Fibroblast of gingiva (primary cell): ENCODE measurements at places on chromosomes 16 and 17.
A peak's percentile ranks its signal among the peaks of the same experiment; 100 is the strongest.

DNA sequence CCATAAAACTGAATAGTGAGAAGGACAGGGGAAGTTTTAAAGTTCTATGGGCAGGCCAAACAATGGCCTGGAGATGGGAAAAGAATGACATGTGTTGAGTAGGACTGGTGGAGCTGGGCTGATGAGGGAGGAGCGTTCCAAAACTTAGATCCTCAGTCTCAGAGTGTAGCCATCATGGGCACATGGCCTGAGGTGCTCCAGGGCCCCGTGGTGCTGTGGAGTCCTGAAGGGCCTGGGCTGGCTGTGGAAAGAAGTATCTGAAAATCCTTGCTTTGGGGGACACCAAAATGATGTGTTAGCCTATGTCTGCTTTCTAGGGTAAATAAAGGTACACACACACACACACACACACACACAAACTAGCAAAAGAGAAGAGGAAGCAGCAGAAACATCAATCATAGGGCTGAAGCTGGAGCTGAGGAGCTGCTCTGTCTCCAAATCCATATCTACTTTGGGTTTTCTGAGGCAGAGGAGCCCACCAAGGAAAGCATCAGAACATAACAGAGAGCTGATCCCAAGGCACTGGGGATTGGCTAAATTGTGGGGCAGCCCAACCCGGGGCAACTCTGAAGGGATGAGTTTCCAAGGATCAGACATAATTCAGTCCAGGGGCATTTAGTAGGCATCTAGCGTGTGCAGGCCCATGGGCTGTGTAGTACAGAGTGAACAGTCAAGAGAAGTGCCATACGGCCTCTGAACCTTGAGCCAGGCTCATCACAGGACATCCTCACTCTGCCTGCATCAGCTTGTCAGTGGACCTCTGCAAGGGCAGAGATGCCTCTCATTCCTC lies 85.2 kb downstream of the C16orf78 start:
- no peak for DNase-seq

DNA sequence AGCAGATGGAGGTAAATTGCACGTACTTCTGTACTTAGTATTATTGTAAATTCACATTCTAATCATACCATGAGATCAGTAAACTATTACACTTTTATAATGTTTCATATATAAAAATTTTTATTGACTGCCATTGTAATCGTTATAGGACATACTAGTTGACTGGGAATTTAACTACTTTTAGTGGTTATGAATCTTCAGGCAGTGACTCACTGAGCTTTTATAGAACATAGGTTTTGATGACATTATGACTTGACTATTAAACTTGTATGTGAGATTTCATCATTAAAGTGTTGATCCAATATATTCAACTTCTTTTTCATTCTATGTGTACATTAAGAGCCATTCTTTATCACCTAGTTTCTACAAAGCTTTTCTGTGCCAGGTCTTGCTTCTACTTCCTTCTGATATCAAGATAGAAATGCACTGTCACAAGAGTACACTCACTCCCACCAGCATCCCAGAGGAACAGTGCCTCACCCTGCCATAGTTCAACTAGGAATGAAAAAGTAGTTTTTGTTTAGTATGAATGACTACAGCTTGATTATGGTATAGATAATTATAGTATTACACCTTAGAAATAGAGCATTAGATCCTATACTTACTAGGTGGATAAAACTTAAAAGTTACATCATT lies 142.4 kb upstream of the RBL2 start:
- no peak for DNase-seq

DNA sequence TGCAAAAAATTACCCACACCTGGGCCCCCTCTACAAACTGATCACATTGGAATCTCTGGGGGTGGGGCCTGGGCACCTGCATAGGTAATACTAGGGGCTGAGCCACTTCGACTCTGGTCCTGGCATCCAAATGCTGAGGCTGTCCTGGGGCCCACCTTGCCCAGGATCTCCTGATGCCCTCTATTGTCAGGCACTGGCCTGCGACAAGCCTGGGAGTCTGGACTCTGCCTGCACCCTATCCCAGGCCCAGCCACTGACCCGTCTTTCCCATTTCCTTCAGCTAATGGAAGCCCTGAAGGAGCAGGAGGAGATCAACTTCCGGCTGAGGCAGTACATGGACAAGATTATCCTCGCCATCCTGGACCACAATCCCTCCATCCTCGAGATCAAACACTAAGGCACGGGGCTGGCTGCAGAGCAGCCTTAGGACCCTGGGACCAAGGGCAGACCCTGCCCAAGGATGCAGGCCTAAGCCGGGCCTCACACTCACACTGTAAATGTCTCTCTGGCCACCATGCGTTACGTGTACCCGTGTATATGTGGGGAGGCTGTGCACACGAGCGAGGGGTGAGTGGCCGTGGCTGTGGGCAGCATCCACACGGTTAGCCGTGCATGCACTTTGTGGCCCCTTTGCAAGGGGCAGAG lies 140.0 kb downstream of the RAB11FIP4 start:
- no peak for DNase-seq

DNA sequence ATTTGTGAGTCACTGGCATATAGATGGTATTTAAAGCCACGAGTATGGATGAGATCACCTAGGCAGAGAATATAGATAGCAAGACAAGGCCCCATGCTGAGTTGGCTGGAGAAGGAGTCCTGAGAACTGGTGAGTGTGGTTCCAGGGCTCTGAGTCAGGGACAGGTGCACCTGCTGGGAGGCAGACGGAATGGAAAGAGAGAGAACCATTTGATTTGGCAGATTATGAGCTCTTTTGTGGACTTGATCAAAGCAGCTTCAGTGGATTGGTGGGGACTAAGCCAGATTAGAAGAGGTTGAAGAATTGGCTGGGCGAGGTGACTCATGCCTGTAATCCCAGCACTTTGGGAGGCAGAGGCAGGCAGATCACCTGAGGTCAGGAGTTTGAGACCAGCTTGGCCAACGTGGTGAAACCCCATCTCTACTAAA lies 4.3 kb upstream of the C16orf92 start:
- DNase-seq, result no peak

DNA sequence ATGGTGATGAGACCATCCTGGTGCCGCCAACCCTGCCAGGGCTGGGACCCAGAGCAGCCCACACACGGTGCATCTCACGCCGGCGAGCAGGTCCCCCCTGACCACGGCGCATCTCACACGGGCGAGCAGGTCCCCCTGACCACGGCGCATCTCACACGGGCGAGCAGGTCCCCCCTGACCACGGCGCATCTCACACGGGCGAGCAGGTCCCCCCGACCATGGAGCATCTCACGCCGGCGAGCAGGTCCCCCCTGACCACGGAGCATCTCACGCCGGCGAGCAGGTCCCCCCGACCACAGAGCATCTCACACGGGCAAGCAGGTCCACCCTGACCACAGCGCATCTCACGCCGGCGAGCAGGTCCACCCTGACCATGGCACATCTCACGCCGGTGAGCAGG lies 59.2 kb downstream of the MRM3 start:
- no peak for DNase-seq

- peak; percentile 14 for DNase-seq
These were observed 902 bp downstream of the ARHGAP27 start for GRCh38 chr17:45431531-45432404.

GRCh38 chr16:1610071-1610898 lies 1.6 kb downstream of the IFT140 start:
- peak; percentile 82 for DNase-seq

DNA sequence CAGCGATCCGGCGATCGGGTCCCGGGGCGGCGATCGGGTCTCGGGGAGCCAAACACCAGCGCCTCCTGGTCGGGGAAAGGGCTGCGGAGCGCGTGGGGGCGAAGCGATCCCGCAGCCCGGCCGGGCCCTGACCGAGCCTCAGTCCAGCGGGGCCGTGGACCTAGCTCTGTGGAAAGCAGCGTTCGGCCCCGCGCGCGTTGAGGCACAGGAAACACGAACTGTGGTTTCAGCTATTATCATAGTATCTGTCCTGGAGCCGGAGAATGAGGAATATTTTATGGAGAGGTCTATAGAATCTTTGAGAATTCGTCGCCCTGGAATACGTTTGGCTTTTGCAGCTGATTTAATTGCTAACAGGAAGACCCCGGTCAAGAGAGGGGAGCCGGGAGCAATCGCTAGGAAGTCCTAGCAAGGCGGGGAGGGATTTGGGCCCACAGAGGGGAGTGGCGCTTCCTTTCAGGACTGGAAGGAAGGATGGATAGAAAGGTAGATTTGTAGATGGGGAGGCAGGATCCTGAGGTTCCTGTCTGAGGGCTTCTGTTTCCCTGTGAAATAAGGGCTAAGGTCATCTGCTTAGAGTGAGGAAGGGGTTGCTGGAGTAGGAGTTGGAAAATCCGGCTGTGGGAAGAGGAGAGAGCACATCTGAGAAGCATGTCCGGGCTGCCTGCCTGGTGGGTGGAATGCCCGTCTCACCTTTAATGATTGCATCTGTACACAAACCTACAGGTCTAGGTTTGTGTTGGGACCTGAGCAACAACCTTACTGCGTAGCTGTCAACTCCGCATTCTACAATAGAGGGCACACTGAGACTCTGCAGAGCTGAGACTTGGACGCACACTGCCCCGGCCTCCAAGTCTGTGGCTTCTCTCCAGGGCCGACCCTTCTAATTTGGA lies 770 bp downstream of the CCNF start:
- peak; percentile 21 for DNase-seq

DNA sequence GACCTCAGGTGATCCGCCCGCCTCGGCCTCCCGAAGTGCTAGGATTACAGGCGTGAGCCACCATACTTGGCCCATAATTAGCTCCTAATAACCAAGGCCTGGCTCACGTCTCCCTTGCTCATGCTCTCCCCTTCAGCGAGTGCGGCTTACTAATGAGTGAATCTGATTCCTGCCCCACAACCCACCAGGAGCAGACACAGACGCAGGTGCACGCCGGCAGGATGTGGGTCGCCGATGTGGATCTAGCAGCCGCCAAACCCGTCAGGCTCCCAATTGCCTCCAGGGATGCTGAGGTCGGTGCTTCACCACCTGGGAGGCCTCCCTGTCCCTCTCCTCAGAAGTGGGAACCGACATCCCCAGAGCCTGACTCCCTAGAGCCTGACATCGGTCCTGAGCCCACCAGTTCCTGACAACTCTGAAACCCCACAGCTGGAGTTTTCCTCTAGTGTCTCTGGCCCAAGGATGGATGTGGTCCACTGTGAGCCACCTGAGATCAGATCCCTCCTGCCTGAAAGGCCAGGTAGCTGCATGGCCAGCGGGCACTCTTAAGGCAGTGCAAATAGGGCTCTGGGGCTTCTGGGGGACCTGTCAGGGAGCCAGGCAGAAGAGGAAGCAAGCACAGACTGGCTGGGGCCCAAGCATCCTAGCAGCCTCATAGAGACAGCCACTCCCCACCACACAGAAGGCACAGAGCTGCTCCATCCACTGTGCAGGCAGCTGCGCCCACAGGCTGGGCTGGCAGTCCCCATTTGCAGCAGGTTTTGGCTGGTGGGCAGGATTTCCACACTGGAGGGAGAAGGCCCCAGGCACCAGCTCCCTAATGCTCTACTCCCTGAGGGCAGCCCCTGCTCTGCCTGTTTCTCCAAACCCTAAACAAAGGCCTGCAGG lies 10.8 kb downstream of the EXOC7 start:
- no peak for DNase-seq

- DNase-seq, result no peak
These were observed 190.4 kb downstream of the USP22 start for GRCh38 chr17:20852239-20852989.

GRCh38 chr17:69812240-69812837 lies 262.7 kb upstream of the KCNJ16 start:
- DNase-seq, result peak; percentile 10

DNA sequence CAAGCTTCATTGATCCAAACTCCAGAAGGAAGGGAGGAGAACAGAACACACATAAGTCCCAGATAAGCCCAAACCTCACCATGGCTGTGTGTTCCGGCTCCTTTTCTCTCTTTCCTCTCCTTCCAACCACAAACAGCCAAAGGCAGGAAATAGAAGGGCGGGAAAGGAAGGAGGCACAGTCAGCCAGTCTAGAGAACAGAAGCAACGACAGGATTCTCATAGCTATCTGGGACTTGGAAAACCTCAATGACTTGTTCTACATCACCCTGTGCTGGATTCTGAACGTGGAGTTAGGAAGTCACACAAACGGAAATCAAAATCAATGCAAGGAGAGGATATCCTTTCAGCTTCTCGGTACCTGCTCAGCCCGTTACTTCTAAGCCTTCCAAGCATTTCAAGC lies 9.0 kb downstream of the CRK start:
- DNase-seq, result no peak

DNA sequence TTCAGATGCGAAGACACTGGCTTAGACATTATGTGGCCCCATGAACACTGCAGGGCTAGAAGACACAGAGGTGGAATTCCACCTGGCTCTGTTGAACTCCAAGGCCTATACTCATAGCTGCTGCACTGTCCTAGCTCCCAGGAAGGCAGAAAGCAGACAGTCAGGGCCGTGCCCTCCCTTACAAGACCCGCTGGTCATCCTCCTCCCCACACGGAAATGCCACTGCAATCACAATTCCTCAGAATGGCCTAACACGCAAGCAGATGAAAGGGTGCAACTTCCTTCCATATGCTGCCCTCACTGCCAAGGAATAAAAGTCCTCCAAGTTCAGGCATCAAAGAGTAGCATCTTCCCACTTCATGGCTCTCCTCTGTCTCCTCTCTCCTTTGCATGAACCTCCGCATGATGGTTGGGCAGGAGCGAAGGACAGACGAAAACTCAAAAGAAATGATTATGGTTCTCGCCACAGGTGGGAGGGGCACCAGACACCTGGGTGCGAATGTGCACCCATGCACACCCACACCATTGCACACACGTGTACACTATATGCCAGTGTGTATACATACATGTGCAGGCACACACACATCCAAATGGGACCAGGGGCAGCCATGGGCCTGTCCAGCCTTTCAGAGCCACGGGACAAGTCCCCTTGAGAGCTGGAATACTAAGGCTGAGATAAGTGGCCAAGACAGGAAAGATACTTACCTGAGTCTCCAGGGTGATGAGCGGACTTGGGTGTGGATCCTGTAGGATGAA lies 113.3 kb downstream of the XYLT1 start:
- DNase-seq, result no peak

GRCh38 chr17:3556239-3556915 lies 1.2 kb downstream of the TRPV3 start:
- DNase-seq, result no peak

GRCh38 chr16:82784573-82784968 lies 157.8 kb downstream of the CDH13 start:
- DNase-seq, result no peak

DNA sequence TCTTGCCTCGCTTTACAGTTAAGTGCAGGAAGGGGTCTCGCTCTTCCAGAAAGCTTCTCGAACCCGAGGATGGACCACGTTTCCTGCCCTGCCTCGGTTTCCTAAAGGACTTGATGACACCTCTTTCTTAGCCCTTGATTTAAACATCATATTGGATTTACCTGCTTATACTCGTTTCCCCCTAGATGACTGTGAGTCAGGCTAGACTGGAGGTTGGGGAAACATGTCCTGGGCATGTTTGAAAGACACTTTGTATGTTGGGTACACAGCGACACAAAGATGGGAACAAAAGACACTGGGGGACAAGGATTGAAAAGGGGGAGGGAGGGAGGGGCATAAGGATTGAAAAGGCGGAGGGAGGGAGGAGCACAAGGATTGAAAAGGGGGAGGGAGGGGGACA lies 30.0 kb downstream of the SDK2 start:
- no peak for DNase-seq

GRCh38 chr17:78879635-78880186 lies 23.3 kb downstream of the CEP295NL start:
- peak; percentile 93 for DNase-seq

- DNase-seq, result no peak
These were observed 93.5 kb downstream of the CACNG1 start for GRCh38 chr17:67137860-67138259.
